ENCODE measurements at places on chromosomes 11 and 22.

DNA sequence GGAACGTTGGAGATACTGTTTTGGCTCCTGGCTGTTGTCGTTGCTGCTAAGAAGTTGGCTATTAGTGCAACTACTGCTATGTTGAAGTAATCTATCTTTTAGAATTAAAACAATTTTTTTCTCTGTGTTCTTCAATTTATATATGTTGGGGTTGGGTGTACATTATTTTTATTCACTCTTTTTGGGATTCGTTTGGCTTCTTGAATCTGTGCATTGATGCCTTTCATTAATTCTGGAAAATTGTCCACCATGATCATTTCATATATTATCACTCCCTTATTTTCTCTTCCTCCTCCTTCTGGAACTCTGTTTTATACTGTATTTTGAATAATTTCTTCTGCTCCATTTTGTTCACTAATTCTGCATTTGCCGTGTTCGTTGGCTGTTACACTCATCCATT, 199.5 kb upstream of the PLET1 start:
- DNase-seq: no peak

- no peak for DNase-seq
Measured at GRCh38 chr11:102347462-102348370, 702 bp downstream of the BIRC2 start.

- no peak for DNase-seq
Measured at GRCh38 chr22:40156001-40156516, 21.7 kb upstream of the TNRC6B start.

DNA sequence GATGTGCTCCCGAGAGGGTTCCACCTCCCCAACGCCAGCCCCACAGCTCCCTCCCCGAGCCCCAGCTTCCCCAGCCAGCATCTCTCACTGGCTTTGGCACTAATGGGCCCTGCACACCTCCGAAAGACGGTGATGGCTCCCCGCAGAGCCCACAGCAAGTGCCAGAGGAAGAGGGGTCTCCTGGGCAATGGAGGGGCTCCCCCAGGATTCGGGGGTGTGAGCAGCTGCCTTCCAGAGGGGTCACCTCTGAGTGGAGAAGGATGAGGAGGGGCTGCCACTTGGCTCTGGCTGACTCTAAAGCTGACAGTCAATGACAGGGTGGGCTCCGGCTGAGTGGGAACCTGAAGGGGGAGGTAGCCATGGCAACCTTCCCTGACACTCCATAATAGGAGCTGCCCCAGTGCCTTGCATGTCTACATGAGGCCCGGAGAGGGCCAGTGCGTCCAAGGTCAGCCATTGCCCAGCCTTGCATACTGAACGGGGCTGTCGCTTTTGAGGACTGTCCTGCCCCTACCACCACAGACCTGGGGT, 98.6 kb upstream of the SYT13 start:
- no peak for DNase-seq

DNA sequence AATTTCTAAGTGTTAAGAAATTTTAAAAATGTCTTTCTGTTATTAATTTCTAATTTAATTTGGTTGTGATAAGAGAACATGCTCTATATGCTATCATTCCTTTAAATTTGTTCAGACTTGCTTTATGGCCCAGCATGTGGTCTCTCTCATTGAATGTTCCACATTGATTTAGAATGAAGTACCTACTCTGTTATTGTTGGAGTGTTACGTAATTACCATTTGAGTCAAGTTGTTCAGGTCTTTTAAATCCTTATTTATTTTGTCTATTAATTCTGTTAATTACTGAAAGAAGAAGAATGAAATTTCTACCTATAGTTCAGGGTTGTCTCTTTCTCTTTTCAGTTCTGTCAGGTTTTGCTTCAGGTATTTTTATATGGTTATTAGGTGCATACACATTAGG, 57.0 kb downstream of the PRMT3 start:
- no peak for DNase-seq

GRCh38 chr11:43573233-43573632, 107.3 kb upstream of the HSD17B12 start:
- no peak for DNase-seq

- no peak for DNase-seq
Measured at GRCh38 chr11:108206171-108206570, 16.3 kb downstream of the NPAT start.

- DNase-seq: peak; percentile 74
Measured at GRCh38 chr11:118659314-118659952, 20.0 kb downstream of the TREH start.

DNA sequence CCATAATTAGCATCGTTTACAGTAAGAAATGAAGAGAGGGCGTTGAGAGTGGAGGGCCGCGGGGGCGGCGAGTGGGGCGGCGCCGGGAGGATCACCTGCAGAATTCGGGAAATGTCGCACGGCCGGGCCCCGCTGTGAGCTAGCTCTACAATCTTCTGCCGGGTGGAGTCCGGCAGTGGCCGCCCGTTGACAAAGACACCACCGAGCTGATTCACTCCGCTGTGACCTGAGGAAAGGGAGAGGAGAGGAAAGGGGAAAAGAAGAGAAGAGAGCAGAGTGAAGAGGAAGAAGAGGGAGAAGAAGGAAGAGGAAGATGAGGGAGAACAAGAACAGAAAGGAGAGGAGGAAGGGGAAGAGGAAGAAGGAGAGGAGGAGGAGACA, 8.5 kb downstream of the PAX6 start:
- DNase-seq: no peak

DNA sequence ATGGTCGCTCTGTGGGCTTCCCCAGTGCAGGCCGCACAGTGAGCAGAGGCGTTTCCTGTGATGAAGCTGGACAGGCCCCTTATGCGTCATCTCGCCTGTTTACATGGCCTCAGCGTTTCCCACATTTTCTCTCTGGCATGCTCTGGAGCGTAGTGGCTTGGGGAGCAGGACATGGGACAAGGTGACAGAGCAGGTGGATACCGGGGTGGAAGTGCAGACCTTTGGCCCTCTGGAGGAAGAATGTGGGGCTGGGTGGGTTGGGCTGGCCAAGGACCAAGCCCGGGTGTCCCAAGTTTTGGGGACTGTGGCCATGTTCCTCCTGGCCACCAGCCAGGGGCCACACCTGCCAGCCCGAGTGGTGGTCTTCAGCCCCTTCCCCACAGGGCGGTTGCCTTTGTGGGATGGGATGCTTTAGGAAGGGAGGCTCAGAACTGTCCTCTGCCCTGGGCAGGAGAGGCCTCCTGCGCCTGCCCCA, 446.6 kb downstream of the TBC1D22A start:
- DNase-seq: no peak

DNA sequence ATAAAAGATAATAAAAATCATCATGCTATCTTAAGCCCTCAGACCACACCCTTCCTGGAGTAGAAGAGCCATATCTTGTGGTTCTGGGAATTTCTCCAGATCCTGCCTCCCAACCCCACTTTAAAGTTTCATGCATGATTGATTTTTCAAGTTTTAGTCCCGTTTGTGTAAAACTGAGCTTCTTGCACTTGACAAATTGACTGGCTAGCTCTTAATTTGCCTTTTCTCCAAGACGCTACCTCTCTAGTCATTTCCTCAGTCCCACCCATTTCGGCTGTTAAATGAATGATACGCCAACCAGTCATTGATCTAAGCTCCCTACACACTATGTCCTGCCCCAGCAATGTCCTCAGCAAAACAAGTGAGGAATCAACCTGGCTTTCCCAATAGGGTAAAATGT, 71.8 kb upstream of the TEAD1 start:
- DNase-seq: no peak

DNA sequence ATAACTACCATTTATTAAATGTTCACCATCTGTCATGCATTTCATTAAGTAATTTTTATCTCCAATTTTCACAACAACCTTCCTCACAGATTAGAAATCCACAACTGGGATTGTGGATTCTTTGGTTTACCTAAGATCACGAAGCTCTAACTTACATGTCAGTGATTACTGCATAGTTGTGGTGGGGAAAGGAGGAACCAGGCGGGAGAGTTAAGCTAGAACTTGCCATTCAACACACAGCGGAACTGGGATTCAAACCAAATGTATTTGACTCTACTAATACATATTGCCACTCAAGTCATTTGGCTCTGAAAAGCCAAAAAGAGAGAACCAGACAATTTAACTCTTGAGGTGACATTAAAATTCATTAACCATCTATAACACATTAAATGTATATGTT, 10.4 kb upstream of the LAYN start:
- no peak for DNase-seq

- no peak for DNase-seq
Measured at GRCh38 chr22:40957601-40958000, 6.4 kb downstream of the RBX1 start.

DNA sequence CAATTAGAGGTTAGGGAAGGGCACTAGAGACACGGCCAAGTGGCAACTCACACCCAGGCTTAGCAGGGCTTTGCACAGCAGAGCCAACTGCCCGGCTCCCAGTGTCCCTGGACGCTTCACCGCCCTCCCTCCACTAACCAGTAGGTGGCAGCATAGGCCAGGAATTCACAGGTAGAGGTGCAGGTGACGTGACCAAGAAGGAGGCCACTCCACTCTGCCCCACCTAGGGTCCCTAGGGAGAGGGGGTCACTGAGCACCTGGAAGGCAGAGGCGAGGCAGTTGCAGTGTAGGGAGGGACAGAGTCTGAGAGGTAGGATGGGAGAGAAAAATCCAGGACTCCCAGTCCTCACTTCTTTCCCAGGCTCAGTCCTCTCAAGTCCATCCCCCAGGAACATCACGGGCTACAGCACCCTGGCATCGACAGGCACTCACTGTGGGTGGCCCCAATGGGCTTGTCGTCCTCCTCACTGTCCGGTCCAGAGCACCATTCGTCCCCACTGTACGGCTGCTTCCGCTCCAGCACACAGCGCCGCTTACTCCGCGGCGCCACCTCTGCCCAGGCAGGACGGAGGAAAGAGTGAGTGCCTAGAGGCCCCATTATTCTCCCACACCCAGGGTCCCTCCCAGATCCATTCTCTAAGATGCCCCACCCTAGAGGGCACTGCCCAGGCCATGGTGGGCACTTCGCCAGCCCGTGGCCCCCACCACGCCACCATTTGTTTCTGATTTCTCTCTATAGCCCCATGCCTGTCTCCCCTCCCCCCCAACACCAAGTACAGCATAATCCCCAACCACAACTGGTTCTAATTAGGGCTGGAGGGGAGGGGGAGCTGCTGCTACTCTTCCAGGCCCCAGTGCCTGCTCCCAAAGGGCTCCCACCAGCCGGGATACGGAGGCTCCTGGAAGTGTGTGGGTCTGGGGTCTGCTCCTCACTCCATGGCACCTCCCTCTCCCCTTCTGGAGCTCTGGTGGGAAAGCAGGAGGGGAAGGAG, 18.4 kb downstream of the BCL9L start:
- DNase-seq: peak; percentile 77

DNA sequence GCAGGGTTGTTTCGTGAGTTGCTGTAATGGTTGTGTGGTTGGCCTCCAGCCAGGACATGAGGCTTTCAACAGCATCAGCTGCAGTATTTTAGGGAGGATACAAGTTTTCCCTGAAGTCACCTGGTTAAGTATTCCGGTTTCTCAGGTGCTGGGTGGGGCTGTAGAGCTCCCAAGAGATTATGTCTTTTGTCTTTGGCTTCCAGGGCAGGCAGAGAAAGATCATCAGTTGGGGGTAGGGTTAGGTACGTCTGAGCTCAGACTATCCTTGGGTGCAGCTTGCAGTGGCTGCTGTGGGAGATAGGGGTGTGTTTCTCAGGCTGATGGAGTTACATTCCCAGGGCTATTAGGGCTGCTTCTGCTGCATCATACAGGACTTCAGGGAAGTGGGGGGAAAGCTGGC, 47.5 kb upstream of the MRGPRX1 start:
- DNase-seq: no peak

DNA sequence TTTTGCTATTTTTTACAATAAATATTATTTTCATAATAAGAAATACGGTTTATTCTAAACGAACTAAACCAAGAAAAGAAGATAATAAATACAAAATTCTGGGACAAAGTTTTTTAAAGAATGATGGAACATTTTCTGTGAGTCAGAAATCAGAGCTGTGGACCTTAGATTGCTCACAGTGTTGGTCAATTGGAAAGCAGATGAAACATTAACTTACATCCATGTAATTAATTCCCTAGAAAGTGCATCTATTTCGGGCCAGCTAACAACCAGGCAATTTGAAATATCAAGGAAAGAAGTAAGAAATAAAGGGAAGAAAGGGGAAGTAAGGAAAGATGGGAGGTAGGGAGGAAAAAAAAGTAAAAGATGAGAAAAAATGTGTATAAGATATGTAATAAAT, 1569.8 kb upstream of the TENM4 start:
- DNase-seq: no peak

DNA sequence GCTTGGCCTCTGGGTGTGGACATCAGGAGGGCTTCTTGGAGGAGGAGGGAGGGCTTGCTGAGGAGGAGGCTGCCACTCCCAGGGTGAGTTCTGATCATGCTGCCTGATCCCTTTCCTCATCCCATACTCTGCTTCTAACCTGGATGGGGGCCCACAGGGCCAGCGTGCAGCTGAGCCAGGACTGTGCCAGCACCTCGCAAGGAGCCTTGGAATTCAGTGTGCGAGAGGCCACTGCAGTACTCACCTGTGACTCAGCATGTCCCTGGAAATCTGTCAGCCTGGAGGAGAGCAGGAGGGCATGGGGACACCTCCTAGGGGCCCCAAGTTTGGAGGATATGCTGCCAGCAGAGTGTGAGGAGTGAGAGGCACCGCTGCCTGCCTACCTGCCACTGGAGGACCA, 4.2 kb upstream of the GAB4 start:
- DNase-seq: no peak

- DNase-seq: no peak
Measured at GRCh38 chr11:129374081-129374992, 1.3 kb upstream of the BARX2 start.

DNA sequence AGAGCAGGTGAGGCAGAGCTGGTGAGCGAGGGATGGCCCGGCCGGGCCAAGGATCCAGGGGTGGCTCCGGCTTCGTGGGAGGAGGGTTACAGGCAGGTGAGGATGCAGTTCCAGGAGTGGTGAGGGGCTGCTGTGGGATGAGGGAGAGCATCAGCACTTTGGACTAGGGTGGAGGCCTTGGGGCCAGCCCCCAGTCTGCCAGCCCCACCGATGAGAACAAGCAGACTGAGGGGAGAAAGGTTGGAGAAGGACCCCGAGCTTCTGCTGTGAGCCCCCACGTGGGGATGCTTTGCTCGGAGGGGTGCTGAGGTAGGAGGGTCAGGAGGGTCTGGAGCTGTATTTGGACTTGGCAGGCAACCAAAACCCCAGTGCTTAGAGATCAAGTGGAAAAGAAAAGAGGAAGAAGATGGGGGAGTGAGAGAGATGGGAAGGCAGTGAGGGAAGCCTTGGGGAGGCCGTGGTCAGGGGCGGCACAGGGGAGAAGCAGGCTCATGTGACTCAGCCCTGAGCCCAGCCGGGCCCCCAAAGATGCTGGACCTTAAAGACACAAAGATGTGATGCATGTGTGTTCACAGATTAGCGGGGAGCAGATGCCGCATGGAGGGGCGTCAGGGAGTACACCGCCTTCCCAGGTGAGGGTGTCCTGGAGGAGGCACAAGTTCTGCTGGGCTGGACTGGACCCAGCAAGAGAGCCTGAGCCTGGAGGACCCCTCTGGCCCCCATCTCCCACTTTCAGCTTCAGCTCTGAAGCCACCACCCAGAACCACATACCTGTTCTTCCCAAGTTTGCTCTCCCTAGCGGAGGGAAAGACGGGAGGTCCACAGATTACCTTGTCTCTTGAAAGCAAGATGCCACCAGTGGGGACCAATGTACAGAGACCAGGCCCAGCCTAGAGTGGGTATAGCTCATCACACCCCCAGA, 91.3 kb downstream of the CDKN1C start:
- DNase-seq: no peak

- DNase-seq: no peak
Measured at GRCh38 chr22:41511521-41511968, 32.7 kb downstream of the POLR3H start.

GRCh38 chr11:116312570-116313391, 460.0 kb downstream of the BUD13 start:
- no peak for DNase-seq

GRCh38 chr22:41713004-41713403, 13.7 kb downstream of the MEI1 start:
- no peak for DNase-seq
